ENCODE measurements at places on chromosomes 7 and 10.
A peak's percentile ranks its signal among the peaks of the same experiment; 100 is the strongest.

DNA sequence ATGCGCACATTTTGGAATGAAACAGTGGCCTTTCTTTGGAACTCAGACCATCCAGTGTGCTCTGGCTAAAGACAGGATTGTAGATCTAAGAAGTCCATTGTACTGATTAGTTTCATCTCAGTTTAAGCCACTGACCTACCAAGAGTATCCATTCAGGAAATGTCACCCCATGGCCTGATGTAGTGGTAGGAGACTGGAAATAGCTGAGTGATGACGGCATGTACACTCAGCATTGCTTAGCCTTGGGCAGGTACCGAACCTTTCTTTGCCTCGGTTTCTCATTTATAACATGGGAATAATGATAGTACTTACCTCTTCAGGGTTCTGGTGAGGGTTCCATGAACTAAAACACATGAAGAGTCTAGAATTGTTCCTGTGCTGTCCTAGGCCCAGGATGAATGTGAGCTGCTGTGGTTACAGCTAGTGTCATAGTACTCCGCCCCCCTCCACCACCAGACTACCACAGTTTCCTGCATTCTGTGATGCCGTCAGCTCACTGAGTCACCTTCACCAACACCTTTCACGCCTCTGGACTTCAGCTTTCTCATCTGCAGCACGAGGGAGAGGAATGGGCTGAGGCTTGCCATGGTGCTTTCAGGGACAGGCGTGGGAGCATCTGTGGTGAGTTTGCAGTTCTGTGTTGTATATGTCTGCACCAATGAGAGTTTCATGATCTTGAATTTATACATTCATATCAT lies 484.0 kb upstream of the GALNT17 start:
- DNase-seq = peak; percentile 84

DNA sequence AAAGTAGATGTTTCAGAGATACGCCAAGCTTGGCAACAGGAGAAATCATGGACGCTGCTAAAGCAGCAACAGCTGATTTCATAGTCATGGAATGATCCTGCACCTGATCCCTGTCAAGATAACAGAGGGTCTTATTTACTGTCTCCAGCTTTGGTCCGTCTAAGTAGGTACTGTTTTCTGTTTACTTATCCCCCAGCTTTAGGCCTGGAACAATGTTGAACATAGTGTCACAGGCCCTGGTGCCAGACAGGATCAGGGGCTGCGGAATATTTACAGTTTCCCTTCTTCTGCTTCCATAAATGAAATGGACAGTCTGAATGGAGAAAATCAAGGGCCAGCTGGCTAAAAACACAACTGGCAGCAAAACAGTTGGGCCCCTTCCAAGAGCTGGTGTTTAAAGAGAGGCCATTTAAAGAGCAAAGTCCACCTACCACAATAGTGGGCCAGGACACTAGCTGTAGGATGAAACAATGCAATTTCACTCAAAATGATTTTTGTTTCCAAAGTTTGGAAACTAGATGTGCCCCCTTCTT lies 2.9 kb downstream of the GPR37 start:
- no peak for DNase-seq

DNA sequence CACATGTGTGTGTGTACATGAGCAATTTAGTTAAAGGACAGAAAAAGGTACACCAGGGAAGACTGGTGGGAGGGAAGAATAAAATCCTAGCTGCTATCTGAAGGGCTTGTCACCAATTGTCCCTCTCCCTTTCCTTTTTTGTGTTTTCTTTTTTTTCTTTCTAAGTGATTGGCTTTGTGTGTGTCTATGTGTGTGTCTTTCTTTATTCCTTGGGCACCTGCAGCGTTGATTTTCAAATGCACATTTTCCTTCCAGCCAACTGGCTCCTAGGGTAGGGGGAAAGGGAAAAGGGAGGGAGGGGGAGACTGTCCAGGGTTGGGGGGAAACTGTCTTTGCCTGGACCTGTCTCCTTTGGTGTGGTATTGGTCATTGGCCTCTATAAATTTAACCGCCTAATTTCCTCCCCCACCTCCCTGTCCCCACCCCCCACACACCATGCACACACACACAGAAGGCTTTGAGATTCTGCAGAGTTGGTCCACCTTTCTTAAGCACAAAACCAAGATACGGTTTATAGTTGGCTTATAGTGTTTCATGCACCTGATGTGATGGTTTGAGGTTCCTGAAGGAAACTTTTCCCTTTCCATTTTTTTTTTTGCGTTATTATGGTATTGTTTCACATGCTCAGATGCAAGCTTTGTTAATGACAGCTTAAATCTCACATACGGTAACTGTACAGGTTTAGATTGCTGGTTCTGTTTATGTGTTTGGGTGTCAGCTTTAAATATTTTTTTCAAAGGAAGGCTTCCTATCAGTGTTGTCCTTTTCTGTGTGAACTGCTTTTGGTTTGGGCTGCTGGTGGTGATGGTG lies 2.6 kb downstream of the AUTS2 start:
- DNase-seq = no peak

DNA sequence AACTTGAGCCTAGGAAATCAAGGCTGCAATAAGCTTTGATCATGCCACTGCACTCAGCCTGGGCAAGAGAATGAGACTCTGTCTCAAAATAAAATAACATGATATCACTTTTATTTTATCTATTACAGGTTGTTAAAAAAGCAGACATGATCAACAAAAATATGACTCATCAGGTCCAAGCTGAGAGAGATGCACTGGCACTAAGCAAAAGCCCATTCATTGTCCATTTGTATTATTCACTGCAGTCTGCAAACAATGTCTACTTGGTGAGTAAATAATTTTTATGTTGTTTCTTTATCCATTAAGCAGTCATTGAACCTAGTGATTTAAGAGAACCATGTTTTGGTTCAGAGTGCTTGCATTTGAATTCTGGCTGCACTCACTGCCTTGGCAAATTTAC lies 3.3 kb downstream of the MASTL start:
- no peak for DNase-seq

GRCh38 chr7:108328174-108328651 lies 128.0 kb downstream of the NRCAM start:
- no peak for DNase-seq

GRCh38 chr10:94123258-94123995 lies 129.7 kb downstream of the PLCE1 start:
- DNase-seq = no peak

DNA sequence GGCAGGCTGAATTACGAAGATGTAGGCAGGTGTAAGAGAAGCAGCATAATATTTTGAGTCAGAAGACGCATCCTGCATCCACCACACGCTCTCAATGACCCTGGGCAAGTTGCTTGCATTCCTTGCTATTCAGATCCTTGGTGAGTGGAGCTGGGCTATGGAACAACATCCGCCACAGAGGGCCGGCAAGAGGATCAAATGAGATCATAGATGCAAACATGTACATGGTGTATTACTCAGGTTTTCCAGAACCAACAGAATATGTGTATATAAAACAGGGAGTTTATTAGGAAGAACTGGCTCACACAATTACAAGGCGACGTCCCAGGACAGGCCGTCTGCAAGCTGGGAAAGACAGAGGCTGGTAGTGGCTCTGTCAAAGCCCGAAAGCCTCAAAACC lies 51.5 kb downstream of the ADAM12 start:
- no peak for DNase-seq

DNA sequence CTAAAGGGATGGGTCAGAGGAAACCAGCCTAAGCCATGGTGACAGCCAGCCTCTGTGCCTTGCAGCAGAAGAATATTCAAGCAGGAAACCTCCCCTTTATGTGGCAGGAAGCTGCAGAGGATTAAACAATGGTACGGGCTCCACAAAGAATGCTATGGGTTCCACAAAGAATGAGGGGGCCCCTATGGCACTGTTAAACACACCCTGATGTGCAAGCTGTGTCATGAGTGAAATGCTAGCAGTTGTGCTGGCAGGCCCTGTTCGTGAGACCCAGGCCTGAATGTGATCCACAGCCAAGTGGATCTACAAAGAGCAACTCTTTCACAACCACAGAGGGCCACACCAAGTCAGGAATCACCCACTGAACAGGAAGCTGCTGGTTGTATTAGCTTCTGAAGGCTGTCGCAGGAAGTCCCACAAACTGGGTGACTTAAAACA lies 68.9 kb downstream of the MYOF start:
- peak; percentile 27 for DNase-seq

DNA sequence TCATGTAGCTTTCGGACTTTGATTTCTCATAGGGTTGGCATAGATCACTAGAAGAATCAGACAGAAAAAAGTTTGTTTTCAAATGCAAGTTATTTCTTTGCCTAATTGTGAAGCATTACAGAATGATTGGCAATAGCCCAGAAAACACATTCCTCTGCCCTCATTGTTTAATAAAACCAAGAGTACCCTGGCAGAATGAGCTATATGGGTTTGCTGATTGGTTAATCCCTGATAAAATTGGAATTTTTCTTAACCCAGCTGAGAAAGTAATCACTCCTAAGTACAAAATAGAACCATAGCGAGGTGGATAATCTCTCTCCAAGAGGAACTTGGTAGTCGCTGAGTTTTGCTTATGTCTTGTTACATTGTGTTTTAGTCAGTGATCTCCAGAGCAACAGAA lies 30.9 kb upstream of the CREB5 start:
- no peak for DNase-seq

DNA sequence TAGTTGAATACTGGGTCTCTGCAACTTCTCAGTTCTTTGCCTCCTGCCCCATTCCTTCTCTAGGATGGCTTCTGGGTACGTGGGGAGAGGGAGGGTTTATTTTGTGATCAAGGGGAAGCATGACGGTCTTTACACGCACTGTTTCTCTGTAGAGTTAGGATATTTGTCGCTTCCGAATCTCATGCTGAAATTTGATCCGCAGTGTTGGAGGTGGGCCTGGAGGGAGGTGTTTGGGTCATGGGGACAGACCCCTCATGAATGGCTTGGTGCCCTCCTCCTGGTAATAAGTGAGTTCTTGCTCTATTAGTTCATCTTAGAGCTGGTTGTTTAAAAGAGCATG lies 311.2 kb downstream of the GALNT17 start:
- DNase-seq = no peak
